ENCODE measurements at places on chromosomes 16 and 17. TPM values are rescaled to one million over a fixed set of nuclear protein-coding genes. Genes with fewer than 3 reads are reported as not detected.

GRCh38 chr16:49203361-49203760 lies 78.3 kb downstream of the CBLN1 start:
- no peak for DNase-seq

GRCh38 chr17:79391376-79392233 lies 219.2 kb downstream of the RBFOX3 start:
- peak; percentile 57 for DNase-seq

DNA sequence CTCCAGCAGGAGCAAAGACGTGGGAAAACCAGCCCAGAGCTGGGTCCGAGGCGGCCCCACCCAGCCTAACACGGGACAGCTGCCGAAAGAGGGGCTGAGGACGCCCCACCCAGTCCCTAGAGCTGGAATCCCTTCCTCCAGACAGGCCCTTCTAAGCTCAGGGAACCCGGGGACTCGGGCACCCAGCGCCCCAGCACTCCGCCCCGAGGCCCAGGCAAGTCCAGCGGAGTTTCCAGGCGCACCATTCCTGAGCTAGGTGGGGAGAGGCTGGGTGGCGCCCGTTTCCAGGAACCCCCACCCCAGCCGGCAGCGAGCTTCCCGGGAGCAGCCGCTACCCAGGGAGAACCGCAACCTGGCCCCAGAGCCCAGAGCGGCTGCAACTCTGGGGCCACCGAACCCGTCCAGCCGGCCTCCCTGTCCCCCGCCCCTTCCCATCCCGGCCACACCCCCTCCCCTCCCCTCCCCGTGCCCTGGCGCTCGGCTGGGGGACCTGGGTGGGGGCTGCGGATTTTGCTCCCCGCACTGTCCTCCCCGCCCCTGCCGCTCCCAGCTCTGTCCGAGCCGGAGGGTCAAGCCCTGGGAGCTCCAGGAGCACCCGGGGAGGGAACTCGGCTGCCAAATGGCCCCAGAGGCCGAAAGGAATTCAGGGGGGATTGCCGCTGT lies 536 bp downstream of the TMC6 start:
- no peak for DNase-seq

GRCh38 chr17:67566656-67567055 lies 151.1 kb upstream of the NOL11 start:
- no peak for DNase-seq

DNA sequence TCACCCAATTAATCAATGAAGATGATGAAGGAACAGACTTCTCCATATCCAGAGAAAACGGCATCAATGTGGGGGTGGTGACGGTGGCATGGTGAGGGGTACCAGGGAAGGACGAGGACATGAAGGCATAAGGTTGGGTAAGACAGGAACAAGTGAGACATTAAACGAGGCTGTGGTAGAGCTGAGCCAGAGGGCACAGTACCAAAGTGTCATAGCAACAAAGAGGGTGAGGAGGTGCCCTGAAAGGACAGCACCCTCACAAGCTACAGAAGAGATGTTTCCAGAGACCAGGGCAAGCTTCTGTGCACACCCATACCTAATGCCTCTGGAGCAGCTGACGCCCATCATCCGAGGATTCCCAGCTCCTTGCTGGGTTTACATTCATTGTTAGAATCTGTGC lies 57.5 kb upstream of the TRAP1 start:
- no peak for DNase-seq

DNA sequence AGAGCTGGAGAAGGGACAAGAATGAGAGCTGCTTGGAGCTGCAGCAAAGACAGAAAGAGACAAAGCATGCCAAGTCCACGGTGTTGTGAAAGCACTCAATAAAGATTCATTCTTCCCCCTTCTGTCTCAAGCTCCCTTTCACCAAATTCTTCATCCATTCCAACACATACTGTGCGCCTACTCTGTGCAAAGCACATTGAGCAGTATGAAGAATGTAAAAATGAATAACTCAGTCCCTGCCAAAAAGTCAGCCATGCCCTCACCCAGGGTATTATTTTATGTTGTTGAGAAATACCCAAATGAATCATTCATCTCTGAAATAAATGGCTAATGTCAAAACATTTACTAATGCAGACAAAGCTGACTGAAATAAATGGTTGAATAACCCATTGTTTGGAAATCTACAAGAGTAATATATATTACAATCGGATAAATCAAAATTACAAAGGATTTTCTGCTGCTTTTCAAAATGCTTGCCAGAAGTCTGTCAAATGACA lies 282.9 kb upstream of the IRX5 start:
- DNase-seq: no peak

- no peak for DNase-seq
These were observed 21.5 kb downstream of the PARN start for GRCh38 chr16:14608604-14609003.

GRCh38 chr17:48294806-48295361 lies 135.1 kb downstream of the SKAP1 start:
- no peak for DNase-seq

Gene SPNS3
- not detected for total RNA-seq

GRCh38 chr17:61474235-61474927 lies 22.2 kb downstream of the TBX4 start:
- peak; percentile 56 for DNase-seq

Gene PRR35
- total RNA-seq: not detected

DNA sequence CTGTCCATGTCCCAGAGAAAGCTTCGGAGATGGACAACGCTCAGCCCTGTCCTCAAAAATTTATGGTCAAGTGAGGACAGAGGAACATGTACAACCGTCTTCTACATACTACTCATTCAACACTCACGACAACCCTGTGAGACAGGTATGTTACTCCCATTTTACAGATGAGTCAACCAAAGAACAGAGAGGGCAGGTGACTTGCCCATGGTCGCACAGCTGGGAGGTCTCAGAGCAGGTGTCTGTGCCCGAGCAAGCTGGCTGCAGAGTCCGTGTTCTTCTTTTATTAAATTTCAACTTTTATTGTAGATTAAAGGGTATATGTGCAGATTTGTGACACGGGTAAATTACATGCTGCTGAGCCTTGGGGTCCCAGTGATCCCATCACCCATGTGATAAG lies 5.8 kb upstream of the WFDC1 start:
- no peak for DNase-seq

- DNase-seq: peak; percentile 84
These were observed 14.2 kb downstream of the ATP6V0A1 start for GRCh38 chr17:42472709-42473521.

- peak; percentile 34 for DNase-seq
These were observed 13.2 kb upstream of the CLUH start for GRCh38 chr17:2724784-2725164.

DNA sequence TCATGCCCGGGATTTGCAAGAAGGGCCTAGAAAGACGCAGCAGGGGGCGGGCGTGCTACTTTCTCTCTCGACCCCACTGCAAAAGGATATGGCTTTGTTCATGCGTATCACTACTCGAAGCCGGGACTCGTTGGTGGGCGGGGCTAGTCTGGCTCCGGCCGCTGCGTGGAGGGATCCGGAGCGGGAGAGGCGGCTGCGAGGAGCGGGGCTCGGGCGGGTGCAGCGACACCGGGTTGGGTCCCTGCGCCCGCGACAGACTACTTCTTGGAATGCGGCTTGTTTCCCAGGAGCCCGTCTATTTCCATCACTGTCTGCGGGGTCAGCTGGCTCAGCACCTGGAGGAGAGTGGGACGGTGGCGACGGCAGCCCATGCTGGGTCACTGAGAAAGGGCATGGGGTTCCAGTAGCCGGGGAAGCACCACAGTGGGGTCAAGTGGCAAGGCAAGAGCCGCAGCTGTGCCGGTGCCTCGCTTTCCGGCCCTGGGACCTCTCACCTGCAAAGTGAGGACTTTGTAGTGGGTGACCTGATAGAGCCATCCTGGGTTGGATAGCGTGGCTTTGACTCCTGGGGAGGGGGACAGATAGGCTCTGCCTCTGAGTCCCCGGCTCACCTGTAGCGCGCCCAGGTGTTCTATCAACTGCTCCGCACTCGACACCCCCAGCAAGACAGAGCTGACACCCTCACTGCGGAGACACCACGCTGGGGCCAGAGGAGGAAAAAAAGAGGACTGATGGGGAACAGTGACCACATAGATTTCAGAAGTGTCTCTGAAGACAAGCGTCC lies 6.6 kb downstream of the KCNAB3 start:
- peak; percentile 82 for DNase-seq

DNA sequence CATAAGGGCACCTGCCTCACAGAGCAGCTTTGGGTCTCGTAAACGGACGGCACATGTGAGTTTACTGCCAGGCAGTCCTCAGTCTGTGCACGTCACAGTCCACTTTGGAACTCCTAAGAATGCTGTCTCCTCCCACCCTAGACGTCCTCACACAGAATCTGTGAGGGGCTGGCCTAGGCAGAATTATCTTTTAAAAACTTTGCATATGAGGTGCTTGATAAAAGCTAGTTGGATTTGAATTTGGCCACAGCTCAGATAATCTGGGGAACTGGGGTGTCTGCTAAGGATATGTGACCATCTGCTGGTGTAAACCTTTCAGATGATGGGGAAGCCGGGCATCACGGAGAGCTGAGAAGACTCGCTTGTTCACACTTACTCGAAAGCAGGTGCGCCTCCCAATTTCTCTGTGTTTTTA lies 64.4 kb downstream of the METRNL start:
- DNase-seq: no peak

DNA sequence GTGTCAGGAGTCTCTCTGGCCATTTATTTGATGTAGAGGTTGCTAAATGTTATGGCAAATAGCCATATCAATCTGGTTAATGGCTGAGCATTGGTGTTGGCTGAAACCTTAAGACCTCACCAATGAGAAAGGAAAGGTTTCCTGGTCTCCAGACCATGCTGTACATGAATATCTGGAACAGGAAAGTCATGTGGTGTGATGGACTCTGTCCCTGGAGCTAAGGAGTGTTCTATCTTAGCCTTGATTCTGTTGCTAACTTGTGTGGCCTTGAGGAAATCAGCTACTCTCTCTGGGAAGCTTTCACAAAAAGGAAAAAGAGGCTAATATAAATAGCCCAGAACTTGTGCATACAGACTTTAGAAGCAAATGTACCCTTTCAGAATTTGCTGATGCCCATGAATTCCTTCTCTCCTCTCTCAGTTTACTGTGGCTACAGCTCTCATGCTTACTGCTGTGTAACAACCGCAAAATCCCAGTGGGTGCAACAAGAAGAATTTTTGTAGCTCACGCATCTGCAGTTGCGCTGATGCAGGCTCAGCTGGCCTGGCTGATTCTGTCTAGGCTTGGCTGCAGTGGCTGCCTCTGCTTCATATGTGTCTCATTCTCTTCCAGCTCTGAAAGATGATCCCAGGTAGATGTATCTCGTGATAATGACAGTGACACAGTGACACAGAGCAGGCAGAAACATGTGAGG lies 287.5 kb downstream of the NPIPA8 start:
- no peak for DNase-seq

DNA sequence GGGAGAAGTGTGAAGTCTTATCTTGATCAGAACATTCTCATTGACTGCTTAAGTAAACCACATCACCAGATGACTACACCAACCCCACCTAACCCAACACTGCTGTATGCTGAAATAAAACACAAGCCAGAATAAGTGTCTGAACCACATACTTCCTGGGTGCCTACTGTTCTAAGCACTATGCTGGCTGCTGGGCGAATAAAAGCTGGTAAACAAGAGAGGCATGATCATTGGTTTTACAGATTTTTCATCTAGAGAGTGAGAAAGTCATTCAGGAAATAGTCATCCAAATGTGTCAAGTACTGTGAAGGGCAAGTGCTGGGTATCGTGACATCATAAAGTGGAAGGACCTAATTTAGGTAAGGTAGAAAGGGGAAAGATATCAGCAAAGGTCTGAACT lies 199.0 kb upstream of the SOX9 start:
- no peak for DNase-seq

DNA sequence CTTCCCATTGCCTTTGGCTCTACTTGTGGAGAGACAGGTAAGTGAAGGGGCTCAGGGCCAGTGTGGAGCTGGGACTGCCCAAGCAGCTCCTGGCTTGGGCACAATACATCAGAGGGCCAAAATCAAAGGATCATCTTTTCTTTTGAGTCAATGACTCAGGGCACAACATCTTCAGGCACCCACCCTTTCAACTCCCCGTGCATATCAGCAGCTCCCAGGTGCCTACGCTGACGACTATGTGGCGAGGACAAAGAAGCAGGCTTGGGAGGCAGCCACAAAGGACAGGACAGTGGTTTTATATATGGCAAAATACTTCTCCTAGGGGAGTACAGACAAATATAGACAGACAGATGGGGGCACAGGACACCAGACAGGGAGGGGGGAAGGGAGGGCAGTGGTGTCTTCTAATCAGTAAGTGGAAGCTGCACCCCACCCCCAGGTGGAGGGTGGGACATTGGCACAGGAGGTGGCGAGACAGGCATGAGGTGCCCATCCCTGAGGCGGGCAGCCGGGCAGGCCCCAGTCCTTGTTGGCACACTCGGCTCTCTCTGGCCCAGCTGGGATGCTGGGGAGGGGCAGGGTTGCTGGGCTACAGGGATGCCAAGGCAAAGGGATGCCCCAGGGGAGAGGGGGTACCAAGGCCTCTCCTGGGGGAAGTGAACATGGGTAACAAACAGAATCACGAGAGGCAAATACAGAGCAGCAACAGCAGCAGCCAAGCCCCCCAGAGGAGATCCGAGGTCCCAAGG lies 7.7 kb upstream of the ARL5C start:
- no peak for DNase-seq

DNA sequence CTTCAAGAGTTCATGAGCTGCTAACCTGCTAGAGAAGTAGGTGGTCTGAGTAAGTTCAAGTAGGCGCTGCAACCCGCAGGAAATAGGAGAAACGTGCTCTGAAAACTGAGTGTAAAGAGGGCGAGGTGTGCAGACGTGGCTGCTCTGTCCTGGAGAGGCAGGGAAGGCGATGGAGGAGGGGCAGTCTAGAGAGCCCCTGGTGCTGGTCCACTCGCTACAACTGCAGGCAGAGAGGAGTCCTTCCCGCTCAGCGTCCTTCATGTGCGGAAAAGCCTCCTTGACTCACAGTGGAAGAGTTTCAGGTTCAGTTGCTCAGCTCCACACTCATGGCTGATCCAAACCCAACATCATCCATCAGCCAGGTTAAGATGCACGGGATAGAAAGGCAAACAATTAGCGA lies 12.1 kb downstream of the ABCA3 start:
- no peak for DNase-seq

Gene KCNJ12
- total RNA-seq: under 0.01 TPM

Gene CES3
- not detected for total RNA-seq

Gene LPO
- not detected for total RNA-seq

Gene ST6GALNAC2
- 1.9 TPM for total RNA-seq

DNA sequence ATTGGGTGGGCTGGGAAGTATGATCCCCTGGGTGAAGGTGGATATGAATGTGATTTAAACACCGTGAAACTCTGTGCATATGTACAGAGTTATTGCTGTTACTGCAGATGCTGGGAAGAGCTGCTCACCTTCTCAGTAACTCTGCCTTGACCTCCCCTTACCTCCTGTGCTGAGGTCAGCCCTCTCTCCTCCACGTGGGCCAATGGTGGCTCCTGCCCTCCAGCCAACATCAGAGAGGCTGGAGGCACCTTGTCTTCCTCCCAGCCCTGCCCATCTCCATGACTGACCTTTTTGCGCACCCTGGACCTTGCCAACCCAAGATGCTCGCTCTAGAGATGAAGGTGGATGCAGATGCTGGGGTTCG lies 387 bp upstream of the ASB16 start:
- no peak for DNase-seq

Data from fibroblast of villous mesenchyme (primary cell).